Caudate nucleus (tissue), 63 donors: ENCODE measurements at places on chromosomes 12 and 14.

- no peak for DNase-seq
These were observed 388.0 kb downstream of the VRK1 start for GRCh38 chr14:97185186-97185585.

DNA sequence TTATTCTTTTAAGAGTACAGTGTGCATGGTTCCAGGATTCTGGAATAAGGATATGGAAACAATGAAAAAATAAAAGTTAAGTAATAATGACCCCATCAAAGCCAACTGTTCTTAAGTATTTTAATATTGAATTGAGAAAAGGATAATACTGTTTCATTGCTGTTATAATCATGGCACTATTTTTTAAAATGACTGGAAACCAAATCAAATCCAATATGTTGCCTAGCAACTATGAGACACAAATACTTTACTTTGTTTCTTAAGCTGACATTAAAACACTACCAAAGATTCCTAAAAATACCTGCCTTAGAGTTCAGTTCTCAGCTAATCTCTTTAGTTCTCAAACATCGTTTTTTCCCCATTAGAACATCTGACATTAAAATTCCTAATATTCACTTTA, 66.4 kb upstream of the OTOGL start:
- no peak for DNase-seq

DNA sequence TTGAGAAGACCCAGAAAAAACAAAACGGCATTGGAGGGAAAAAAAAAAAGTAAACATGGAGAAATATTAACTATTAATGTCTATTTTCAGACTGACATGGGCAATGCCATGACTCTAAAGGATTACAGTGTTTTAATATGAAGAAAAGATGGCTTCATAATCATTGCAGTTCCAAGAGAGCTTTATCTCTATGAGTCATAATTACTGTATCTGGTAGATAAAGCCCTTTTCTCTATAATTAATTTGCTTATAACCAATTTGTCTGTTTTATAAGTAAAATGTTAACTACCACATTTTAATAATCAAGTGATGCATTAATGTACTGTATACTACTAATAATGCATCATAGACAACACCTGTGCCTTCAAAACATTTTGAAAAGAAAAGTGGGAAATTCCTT, 59.7 kb downstream of the CLIP1 start:
- no peak for DNase-seq

GRCh38 chr12:30329281-30329680, 366.4 kb downstream of the IPO8 start:
- no peak for DNase-seq

DNA sequence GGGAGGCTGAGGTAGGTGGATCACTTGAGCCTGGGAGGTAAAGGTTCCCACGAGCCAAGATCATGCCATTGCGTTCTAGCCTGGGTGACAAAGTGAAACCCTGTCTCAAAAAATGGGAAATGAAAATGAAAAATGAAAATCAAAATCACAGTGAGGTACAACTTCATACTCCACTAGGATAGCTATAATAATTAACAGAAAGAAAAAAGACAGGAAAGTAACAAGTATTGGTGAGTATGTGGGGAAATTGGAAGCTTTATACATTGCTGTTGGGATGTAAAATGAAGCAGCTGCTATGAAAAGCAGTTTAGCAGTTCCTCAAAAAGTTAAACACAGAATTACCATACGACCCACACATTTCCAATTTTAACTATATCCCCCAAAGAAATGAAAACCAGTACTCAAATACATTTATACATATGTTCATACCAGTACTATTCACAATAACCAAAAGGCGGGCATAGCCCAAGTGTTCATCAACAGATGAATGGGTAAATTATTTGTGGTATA, 22.2 kb downstream of the SGPP1 start:
- DNase-seq, result no peak
